ENCODE measurements at places on chromosomes 6 and 20.

GRCh38 chr6:142833054-142833453 is 111.9 kb downstream of the HIVEP2 start:
- no peak for DNase-seq

- DNase-seq: no peak
Observed at GRCh38 chr20:60718743-60719480, 533.1 kb upstream of the CDH4 start.

- no peak for DNase-seq
Observed at GRCh38 chr20:31712564-31713311, 9.9 kb downstream of the BCL2L1 start.

GRCh38 chr20:61297986-61298385 is 45.9 kb downstream of the CDH4 start:
- no peak for DNase-seq

- no peak for DNase-seq
Observed at GRCh38 chr6:15399641-15400470, 154.0 kb downstream of the JARID2 start.

GRCh38 chr6:116971959-116972358 is 94.9 kb downstream of the RFX6 start:
- no peak for DNase-seq

DNA sequence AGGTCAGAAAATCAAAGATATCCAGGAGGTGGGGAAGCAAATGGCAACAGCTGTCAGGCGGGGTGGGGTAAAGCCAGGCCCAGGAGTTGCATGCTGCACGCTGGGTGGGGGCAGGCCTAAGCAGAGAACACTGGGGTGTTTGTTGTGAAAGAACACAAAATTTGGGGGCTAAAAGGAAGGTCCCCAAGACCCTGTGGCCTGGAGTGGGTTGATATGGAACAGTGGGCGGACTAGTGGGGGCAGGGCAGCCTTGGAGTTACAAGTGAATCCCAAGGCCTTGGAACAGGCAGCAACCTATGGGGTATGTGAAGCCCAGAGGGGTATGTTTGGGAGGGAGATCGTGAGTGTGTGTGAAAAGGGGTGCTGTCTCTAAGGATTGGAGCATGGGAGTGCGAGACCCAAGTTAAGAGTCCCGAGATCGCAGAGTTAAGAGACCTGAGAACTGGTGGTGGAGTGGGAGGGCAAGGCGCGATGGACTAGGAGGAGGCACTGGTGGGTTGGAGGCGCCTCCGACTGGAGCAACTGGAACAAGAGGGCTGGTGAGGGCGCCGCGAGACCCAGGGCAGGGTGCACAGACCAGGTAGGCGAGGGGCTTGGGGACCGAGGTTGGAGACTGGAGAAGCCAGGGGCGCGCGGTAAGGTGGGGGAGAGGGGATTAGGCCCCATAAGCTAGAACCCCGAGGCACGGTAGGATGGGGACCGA is 658 bp downstream of the CUL7 start:
- DNase-seq: no peak

DNA sequence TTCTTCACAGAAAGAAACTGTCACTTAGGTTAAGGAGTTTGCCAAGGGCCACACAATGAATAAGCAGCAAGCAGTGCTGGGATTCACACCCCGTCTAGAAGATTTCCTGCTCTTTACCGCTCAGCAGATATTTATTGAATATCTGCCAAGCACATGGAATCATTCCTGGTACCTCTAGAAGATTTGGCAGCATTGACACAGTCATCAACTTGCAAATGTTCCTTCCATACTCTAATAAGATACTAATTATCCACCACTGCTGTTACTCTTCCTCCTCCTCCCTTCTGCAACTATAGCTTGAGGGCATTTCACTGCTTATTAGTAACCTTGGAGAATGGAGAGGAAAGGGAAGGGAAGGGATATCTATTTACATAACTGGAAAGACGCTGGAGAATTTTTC is 13.0 kb downstream of the MOXD1 start:
- no peak for DNase-seq

DNA sequence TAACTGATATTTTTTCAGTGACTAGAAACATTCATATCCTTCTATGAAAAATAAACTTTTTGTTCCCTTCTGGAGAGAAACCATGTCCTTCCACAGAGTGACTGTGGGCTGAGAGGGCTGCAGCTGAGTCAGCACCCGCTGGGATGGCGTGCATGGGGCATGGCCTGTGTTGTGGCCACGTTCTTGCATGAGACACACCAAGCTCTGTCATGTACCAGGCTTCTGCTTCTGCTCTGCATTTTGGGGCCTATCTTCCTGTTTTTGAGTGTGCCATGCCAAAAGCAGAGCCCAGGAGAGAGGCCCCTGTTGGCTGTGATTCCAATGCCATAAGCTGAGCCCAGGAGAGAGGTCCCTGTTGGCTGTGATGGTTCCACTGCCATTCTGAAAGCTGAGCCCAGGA is 10.8 kb downstream of the APMAP start:
- DNase-seq: no peak

DNA sequence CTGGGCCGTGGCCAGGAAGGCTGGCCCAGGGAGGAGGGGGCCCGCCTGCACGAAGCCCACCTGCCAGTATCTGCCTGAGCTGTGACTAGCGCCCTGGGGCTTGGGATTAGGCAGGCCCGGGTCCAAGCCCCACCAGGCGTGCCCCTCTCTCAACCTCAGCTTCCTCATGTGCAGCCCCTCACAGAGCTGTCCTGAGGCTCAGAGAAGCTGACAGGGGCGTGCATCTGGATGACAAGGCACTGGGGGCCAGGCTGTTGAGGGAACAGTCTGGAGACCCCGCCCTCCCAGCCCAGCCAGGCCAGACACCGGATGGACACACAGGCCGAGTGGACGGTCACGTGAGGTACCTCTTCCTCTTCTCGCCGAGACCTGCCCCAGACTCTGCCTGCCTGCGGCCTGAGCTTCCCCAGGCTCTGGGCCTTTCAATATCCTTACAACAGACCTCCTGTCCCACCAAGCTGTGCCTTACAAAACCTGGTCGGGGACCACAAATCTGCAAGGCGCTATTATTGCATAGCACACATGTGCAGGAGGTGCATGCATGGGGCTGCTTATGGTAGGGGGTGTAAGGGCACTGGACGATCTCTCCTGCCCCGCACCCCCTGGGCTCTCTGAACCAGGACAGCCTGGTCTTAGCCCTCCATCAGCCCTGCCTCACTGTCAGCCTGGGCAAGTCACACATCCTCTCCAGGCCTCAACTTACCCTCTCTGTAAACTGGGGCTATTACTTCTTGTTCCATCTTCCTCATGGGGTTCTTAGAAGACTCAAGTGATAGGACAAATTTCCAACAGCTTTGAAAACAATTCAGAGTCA is 20.0 kb downstream of the NOL4L start:
- no peak for DNase-seq

DNA sequence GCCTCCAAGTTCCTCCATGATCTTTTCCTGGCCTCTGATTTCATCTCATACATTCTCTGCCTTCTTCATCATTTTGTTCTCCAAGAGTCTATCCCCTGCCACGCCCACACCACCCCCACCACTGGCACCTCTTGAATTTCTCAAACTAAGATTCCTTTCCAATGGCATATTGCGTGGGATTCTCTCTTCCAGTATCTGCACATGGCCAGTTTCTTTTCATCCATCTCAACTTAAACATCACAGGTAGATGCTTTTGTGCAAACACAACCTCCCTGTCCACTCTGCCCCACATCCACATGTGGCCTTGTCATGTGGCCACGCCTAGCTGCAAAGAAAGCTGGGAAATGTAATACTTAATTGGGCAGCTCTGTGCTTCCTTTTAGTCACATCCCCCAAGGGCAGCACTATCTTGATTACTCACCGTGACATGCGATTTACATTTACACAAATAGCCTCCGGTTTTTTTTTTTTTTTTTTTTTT is 33.4 kb upstream of the ZMYND8 start:
- no peak for DNase-seq

DNA sequence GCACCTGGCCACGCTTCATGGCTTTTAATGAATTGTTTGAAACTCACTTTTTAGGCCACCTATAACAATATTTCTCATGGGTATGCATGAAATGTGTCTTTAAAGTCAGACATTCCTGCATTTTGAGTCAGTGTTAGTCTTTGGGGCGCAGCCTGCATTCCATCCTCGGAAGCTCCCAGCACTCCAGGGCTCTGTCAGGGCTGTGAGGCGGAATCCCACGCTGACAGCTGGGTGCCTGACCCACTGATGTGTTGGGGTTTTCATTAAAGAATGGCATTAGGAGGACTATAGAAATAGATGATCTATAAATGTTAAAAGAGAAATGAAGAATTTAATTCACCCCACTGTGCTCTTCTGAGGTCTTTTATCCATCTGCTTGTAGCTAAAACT is 16.2 kb upstream of the CLDN20 start:
- DNase-seq: no peak

DNA sequence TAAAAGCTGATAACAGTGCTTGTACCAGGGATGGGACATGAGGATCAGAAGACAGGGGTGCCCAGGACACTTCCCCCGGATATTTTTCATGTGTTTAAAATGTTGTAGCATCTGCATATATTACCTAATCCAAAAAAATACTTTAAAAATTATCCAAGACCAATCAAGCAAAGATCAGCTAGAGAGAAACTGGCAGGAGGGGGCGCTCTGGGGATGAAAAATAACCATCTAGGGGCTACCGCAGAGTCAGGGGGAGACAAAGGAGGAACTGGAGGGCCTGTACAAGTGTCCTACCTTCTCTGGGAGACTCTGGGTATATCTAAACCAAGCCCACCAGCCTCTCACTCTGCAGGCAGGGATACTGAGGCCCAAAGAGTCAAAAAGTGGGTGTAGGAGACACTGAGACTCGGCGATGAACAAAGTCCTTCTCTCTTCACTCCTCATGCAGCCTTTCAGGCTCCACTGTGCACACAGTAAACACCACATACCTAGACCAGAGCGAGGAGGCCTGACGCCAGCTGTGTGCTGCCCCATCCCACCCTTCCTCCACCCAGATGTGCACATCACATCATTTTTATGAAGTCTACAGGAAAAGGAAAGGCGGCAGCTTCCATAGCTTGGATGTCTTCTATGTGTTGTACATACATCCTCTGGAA is 9.8 kb downstream of the RIMS4 start:
- DNase-seq: no peak

- DNase-seq: no peak
Observed at GRCh38 chr6:98831959-98832283, 2.5 kb upstream of the POU3F2 start.

Measured in T-helper 1 cell (primary cell).